Right forelimb (tissue), 1 donor: ENCODE measurements at places on chromosomes 13 and 19.

- DNase-seq = peak; percentile 59
These were observed 93.4 kb downstream of the KCTD12 start for GRCh38 chr13:76792731-76793347.

DNA sequence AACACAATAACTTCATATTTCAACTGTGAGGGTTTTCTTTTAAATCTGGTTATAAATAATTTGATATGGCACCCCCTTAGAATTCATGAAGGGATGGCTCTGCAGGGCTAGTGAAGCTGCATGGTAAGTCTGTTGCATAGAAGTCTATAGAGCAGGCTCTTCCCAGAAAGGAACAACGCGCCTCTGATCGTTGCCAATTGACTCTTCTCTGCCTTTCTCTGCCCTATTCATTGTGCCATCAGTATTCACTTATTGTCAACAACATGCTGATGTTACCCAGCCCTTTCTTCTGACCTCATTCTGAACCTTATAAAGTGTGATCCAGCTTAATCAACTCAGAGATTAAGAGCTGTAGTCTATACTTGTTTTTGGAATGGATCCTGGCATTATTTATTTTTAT lies 16.3 kb upstream of the DCT start:
- no peak for DNase-seq

DNA sequence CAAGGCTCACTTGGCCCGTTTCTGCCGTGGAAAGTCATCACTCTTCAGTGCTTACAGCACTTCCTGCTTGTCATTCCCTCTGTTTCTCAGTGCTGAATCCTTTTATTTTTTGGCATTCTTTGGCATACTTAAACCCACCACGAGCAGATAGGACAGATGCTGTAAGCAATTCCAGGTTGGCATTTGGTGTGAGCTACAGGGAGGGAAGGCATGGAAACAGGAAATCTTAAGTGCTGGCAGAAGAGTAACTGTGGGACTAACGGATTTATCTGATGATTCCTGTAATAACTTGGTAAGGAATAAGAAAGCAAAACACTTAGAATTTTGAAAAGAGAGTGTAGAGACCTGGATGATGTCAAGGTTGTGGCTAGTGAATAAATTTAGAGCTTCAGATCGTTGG lies 273.4 kb downstream of the GPC6 start:
- DNase-seq = no peak

DNA sequence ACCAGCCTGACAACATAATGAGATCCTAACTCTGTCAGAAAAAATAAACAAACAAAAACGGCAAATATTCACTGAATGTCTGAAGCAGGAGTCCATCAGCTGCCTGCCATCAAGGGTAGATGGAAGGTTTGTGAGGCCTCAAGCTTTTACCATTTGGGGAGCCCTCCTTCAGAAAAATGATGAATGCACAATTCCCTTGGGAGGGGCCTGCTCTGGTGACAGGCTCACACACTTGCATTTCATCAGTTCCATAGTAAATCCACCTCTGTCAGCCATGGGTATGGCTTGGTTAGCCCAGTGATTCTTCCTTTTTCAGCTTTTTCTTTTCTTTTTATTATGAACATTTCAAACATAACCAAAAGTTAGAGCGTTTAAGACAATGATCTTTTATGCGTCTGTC lies 26.3 kb upstream of the KATNAL1 start:
- no peak for DNase-seq

DNA sequence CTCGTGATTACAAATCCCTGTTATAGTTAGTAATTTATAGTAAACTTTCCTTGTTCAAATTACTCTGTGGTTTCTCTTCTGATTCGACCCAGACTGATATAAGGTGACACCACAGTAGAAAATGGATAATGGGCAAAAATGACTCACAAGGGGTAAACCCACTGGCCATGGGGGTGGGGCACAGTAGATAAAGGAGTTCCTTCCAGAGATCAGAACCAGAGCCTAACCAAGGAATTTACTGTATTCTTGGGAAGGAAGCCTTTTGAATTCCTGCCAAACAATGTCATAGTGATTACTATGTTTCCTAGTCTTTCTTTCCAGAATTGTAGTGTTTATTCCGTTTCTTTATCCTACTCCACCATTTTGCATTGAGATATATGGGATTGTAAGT lies 21.9 kb downstream of the MIR17HG start:
- DNase-seq = no peak

DNA sequence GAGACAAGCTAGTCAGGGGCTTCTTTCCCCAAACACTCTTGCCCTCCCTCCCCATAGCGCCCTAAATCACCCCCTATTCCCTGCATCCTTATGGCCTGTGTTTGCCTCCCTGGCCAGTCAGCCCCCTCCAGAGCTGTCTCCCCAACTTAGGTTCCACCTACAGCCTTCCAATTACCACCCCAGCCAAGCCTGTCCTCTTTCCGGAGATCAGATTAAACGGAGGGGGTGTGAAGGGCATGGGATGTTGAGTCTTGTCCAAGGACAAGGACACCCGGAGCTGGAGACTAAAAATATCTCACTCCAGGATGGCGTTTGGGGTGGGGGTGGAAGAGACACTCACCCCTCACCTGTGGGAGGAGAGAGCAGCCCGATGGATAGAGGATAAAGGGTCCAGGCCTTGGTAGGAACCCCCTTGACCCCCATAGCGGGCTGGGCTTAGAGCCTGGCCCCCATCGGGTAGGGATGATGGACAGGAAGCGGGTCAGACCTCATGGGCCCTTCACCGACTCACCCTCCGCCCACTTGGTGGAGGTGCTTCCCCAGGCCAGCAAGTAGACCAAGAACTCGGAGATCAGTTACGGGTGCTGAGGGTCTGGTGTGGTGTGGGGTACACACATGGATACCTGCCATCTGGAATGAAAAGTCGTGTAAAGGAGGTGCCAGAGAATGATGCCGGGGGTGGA lies 6.0 kb downstream of the ZNF865 start:
- no peak for DNase-seq

GRCh38 chr13:78596736-78597601 lies 6.4 kb downstream of the POU4F1 start:
- no peak for DNase-seq

- no peak for DNase-seq
These were observed 814 bp downstream of the SLC25A23 start for GRCh38 chr19:6458695-6459261.

- DNase-seq = no peak
These were observed 22.7 kb downstream of the MIPEP start for GRCh38 chr13:23866420-23867026.

DNA sequence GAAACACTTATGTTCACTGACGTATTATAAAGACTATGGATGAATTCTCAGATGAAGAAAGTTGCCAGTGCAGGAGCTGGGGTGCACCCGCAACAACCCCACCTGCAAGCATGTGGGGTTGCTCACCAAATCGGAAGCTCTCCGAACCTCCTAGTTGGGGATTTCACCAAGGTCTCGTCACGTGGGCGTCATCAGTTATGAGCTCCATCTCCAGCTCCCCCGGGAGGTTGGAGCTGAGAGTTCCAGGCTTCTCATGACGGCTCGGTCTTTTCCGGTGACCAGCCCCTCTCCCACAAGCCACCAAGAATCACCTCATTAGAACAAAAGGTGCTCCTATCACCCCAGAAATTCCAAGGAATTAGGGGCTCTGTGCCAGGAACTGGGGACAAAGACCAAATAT lies 46.1 kb upstream of the TUBGCP3 start:
- no peak for DNase-seq

GRCh38 chr13:33116321-33117010 lies 100.2 kb downstream of the KL start:
- no peak for DNase-seq

DNA sequence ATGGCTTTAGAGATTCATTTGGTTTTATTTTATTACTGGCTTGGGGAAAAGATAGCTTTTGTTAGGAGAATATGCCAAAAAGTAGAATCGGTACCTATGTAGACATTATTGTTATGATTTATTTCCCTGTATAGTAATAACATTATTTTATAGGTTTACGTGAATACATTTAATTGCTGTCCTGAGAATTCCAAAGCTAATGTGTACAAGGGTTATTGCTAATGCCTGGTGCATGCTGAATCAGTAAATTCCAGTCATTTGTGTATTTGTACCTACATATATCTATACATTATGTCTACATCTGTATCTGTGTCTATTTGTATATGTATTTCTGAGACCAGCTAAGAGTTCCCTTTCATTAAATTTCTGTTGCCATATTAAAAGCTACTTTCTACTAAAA lies 550.9 kb downstream of the GPC6 start:
- no peak for DNase-seq

GRCh38 chr19:40157059-40157458 lies 34.2 kb upstream of the MAP3K10 start:
- no peak for DNase-seq

DNA sequence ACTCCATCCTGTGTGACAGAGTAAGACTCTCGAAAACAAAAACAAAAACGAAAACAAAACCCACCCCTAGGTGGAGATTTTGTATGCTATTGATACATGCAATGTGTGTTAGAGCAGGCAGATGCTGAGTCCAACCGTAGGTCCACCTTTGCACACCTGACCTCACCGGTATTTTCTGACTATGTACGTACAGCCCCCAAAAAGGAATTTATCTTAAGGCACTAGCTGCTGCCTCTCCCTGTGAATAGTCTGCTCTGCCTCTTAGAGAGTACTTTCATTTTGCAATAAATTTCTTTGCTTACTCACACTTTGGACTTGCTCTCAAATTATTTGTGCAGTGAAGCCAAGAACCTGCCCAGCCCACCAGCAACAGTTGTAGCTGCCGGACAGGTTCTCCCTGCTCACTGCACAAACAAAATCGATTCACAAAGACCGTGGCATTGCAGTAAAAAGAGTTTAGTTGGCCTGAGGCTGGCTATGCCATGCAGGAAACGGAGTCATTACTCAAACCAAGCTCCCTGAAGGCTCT lies 8.2 kb upstream of the ZNF77 start:
- no peak for DNase-seq

DNA sequence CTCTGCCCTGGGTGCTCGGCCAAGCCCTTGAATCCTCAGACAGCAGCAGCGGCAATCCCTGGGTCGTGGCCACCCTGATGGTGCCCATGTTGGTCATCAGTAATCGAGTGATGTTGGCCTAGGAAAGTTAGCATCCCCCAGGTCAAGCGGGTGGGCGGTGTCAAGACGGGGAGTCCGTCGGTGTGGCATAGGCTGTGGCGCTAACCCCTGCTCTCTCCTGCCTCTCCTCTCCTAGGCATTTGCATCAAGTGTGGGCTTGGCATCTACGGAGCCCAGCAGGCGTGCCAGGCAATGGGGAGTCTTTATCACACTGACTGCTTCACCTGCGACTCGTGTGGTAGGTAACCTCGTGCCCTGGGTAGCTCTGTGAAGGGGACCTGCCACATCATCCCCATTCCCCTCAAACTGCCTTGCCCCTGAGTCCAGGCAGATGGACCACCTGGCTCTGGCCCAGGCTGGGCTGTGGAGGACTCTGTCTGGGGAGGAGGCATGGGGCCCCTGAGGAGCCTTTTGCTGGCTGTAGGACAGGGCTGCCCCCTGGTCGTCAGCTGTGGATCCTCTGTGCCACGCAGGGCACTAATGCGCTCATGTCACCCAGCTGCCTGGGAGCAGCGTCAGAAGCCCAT lies 8.7 kb downstream of the WTIP start:
- no peak for DNase-seq

GRCh38 chr19:4062419-4063368 lies 4.0 kb downstream of the ZBTB7A start:
- DNase-seq = no peak
